Activated CD4-positive, alpha-beta T cell treated with anti-CD3 and anti-CD28 coated beads for 4 hours (primary cell): ENCODE measurements at places on chromosomes 11 and 22.

DNA sequence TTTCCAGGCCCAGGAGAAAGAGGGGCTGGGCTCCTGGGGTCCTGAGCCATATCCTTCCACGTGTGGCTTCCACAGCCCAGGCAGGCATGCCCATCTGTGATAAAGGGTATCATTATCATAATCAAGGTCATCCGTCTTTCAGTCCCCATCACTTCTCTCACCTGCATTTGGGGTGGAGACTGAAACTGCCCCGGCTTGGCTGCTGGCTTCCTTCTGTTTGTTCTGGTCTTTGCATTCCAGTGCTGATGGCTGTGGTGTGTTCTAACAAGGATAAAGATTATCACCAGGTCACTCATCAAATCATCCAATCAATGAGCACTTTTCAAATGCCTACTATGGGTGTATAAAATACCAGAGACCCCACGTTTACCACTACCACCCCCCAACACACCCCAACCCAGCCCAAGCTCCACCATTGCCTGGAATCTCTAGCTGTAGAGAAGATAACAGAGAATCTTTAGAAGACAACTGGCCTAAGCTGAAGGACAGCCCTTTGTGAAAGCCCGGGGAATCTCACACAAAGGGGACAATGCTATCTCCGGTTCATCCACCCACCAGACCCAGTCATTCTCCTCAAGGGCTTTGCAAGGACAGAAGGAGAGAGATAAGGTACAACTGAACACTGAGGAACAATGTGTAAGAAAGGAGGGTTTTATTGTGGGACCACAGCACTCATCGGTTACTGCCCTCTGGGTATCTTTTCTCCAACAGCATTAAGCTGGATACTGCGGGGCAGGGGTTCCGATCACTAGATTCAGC is 54.9 kb downstream of the AHNAK start:
- no peak for DNase-seq

- DNase-seq, result no peak
Observed at GRCh38 chr11:6596239-6596877, 7.1 kb downstream of the RRP8 start.

DNA sequence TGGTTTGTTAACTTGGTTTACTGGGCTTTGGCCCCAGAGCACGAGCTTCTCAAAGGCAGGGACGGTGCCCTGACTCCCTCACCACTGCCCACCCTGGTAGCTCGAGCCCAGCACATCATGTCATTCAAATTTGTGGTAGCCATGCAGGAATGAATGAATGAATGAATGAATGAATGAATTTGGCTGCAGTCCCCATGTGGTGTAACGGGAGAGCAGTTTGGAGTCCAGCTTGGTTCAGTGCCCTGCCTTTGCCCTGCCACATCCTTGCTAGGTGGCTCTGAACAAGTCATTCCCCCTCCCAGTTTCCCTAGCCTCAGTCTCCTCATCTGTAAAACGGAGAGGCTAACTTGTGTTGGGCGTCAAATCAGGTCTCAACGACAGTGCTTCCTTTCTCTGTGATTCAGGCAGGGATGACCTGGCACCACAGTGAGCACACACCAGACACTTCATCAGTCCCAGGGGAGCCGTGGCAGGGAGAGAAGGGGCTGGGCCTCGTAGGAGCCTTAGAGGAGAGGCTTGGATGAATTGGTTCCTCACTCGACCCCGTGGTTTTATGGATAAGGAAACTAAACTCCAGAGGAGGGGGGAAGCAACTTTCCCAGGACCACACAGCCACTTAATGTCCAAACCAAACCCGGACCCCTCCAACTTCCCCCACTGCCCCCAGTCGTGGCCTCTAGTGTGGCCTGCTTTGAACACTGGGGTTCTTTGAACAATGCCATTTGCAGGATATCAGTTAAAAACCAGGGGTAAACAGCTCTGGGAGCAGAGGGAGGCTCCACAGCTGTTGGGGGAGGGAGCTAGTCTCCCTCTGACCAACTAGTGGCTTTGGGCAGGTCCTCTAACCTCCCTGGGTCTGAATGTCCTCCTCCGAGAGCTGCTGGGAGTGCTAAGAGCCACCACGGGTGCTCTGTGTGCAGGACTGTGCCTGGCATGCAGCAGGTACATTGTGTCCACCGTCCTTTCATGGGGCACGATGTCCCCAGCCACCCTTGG is 86.2 kb downstream of the CACNA1I start:
- DNase-seq, result no peak

GRCh38 chr11:10943968-10944367 is 86.1 kb upstream of the ZBED5 start:
- DNase-seq, result no peak

DNA sequence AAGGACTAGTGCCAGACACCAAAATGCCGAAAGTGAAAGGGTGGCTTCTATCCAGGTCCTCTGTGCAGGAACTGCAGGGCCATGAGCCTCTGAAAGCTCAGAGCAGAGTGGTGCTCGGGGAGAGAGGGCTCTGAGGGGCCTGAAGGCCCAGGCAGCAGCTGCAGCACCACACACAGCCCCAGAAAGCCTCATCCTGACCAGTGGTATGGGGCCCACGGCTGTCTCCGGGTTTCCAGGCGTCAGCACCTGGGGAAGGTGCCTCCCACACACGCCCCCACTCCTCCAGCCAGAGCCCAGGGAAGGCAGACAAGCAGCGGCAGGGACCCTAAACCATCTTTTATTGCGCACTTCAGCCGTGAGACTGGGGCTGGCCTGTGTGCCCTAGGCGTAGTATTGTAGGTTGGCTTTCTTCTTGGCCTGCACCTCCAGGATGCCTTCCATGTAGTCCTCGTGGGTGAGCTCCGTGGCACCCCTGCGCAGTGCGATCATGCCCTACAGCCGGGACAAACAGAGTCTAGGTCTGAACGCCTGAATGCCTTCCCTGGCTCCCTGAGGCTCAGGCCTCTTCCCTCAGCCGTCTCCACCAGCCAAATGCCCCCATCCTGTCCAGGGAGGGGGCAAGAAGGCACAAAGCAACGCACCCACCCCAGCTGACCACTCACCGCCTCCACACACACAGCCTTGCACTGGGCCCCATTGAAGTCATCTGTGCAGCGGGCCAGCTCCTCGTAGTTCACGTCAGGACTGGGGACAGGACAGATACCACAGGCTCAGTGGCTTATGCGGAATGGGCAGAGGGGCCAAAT is 7.6 kb downstream of the PSMC3 start:
- DNase-seq, result no peak

GRCh38 chr11:200224-201003 is 6.8 kb downstream of the BET1L start:
- no peak for DNase-seq

- no peak for DNase-seq
Observed at GRCh38 chr11:124923296-124923695, 4.2 kb downstream of the HEPN1 start.

- no peak for DNase-seq
Observed at GRCh38 chr11:103848686-103849085, 187.8 kb upstream of the DDI1 start.

GRCh38 chr22:24592058-24592850 is 619 bp downstream of the LRRC75B start:
- no peak for DNase-seq

DNA sequence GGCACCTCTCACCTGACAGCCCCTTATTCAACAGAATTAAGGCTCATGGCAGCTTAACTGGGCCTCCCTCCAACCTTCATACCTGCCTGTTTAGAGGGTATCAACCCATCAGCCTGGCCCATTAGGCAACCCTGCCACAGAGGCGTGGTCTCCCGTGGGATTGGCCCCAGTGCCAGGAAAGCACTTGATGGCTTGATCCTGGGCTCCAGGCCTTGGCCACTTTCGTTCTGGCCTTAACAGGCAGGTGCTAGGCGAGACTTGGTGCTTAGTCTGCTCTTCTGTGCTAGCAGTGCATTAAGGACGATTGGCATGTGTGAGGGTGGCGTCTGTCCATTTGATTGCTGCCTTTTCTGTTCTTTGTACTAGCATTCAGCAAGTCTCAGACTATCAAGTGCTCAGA is 75.2 kb downstream of the CABIN1 start:
- DNase-seq, result no peak

GRCh38 chr22:32836280-32837123 is 35.0 kb downstream of the TIMP3 start:
- no peak for DNase-seq

- no peak for DNase-seq
Observed at GRCh38 chr22:41687901-41688364, 734 bp downstream of the SNU13 start.

GRCh38 chr11:68398995-68399851 is 61.3 kb upstream of the PPP6R3 start:
- DNase-seq, result no peak
